ENCODE measurements at places on chromosomes 7 and 10.

- no peak for ATAC-seq
Measured at GRCh38 chr10:79342811-79343561, 4.3 kb upstream of the PPIF start.

- no peak for ATAC-seq
Measured at GRCh38 chr7:83613232-83613631, 35.7 kb downstream of the SEMA3E start.

DNA sequence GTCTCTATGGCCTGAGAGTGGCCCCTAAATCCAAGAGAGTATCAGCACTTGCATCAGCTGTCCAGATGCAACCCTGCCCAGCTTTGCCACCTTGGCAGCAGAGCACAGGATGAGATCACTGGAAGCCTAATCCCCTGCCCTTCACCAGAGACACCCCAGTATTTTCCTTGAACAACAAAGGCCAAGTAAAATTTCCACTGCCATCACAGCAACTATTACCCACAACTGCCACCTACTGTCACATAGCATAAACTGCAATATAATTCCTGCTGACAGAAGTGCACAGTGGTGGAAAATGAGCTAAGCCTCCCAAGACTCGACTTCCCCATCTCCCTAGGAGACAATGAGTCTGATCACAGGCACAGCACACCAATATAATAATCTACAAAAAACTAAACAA lies 462.8 kb upstream of the ZWINT start:
- ATAC-seq, result no peak

DNA sequence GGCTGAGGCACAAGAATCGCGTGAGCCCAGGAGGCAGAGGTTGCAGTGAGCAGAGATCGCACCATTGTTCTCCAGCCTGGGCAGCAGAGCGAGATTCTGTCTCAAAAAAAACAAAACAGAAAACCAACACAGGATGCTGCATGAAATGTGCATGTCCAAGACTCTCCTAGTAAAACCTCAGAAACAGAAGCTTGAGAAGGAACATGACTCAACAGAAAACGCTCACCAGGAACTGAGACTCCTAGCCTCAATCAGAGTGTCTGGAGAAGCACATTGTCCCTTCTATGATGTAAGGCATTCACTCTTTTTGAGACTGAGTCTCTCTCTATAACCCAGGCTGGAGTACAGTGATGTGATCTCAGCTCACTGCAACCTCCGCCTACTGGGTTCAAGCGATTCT lies 168.3 kb downstream of the MYOF start:
- no peak for ATAC-seq

- ATAC-seq, result peak; percentile 88
Measured at GRCh38 chr7:129271500-129272355, 46.9 kb downstream of the AHCYL2 start.

GRCh38 chr10:104456802-104457542 lies 103.3 kb downstream of the CFAP58 start:
- ATAC-seq, result no peak

GRCh38 chr7:36040679-36041078 lies 112.4 kb upstream of the EEPD1 start:
- ATAC-seq, result no peak

- peak; percentile 79 for ATAC-seq
Measured at GRCh38 chr7:143408686-143409561, at the start of gene EPHA1. TSS of gene EPHA1 (minus strand) at chr7:143408856. CDS start at chr7:143408805, 51 bp downstream.

GRCh38 chr10:47055386-47056246 lies 144.4 kb downstream of the PTPN20 start:
- ATAC-seq, result no peak

- ATAC-seq, result no peak
Measured at GRCh38 chr7:155458111-155458877, at the start of gene EN2. TSS of gene EN2 (plus strand) at chr7:155458129. CDS start at chr7:155458378, 249 bp downstream.

GRCh38 chr10:131310551-131311401 lies 745 bp downstream of the TCERG1L start:
- ATAC-seq, result no peak

DNA sequence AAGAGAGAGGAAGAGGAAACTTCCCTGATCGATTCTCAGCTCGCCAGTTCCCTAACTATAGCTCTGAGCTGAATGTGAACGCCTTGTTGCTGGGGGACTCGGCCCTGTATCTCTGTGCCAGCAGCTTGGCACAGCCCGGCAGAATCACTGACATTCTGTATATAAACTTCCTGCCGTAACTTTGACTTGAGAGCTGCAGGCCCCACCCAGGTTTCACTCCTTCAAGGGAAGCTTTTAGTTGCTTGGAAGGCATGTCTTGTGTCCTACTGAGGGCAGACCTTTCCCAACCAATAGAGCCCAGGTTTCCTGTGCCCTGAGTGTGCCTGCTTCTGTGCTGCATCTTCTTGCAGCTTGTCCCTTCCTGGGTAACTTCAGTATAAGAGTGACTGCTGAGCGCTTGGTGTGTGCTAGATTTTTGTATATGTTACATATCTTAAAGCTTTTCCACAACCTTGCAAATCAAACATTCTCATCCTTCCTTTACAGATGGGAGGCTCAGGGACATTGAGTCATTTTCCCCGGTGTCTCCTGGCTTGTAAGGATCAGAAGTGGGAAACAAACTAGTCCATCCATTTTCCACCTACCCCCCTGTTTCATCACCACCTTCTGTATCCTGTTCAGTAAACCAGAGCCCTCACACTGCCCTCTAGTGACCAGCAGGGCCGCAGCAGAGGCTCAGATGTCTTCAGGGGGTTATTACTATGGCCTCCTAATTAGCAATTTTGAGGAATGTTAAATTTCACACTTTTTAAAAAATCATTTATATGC lies 225.2 kb upstream of the PRSS58 start:
- peak; percentile 81 for ATAC-seq

DNA sequence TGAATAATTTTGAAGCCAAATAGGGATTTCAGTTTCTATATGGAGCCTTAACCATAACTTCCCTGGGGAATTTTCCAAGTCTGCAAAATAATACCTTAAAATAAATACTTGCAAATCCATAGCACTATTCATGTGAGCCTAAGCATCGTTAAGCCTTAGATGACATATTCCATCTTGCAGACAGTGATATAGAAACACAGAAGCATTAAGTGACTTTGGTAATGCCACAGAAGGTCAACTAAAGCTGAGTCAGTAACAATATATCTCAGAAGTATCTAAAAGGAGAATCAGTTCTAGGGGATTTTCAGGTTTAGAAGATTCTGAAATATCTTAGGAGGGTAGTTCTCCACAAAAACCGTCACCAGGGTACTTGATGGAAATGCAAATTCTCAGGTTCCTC lies 163.4 kb upstream of the COL1A2 start:
- ATAC-seq, result no peak

GRCh38 chr10:11300026-11300425 lies 282.4 kb downstream of the CELF2 start:
- no peak for ATAC-seq

DNA sequence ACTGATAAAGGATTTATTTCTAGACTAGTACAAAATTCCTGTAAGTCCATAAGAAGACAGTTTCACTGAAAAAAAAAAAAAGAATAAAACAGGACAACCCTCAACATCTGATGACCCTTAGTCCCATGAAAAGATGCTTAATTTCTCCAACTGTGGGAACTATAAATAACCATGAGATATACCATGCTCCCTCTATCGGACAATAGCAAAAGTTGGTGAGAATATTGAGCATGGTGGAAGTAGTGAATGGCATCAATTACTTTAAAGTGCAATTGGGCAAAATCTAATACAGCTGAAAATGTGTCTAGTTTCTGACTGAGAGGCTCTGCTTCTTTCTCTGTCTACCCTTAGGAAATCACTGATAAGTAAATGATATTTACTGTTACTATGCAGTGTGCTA lies 348.8 kb downstream of the SUGCT start:
- no peak for ATAC-seq

GRCh38 chr7:42120191-42120590 lies 116.8 kb downstream of the GLI3 start:
- ATAC-seq, result no peak

GRCh38 chr10:89151857-89152256 lies 55.3 kb downstream of the CH25H start:
- no peak for ATAC-seq

DNA sequence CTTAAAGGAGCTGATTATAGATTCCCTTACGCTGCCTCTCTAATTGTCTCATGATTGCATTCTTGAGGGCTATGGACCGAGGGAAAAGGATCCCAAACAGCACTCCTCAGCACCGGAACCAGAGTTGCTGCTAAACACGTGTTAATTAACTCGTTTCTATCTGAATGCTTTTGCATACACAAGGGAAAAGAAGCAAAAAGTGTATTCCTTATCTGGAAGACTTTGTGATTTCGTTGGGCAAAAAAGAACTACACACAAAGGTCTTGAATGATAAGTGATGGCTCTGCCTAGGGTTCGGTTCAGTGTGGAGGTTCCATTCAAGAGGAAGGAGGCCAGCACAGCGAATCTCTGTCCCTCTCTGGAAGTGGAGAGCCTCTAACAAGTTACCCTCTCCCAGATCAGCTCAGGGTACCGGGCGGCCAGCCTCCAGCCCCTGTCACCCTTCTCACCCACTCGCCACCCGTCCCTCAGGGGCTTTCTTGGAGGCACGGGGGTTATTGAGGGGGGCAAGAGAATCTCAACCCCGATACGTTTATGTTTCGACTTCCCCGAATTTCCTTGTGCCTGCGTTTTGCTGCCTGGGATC lies 515 bp upstream of the SLC4A2 start:
- no peak for ATAC-seq

DNA sequence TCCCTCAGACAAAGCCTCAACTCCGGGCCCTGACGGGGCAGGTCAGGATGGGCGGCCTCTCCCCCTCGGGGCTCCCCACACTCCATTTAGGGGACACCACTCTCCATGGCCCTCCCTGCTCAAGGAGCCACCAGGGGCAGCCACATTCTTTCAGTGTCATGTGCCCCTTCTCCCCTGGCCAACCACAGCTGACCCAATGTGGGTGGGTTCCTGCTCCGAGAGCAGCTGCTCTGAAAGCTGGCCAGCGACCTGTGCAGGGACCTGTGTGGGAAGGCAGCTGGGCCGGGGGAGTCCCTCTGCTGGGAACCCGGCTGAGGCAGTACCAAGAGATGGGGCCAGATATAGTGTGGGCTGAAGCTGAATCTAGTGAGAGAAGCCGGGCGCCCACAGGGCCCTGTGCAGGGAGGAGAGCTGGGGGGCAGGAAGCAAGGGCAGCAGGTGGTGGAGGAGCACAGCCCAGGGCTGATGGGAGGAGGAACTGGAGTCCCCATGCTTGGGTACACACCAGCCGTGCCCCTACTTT lies 40.6 kb upstream of the NPFFR1 start:
- ATAC-seq, result peak; percentile 36

DNA sequence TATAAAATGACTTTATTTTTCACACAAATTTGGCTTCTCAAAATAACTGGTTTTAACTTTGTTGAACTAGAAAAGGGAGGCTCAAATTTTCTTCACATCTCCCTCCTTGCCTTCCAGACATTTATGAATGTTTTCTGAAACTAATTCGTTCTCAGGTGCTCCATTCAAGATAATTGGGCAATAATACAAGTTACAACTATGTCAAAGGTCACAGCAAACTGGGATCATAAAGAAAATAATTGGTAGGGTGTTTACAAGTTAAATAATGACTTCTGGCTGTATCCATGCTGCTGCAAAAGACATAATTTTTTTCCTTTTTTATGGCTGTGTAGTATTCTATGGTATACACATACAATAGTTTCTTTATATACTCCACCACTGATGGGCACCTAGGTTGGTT lies 75.3 kb downstream of the MINPP1 start:
- no peak for ATAC-seq

- ATAC-seq, result no peak
Measured at GRCh38 chr10:75280236-75280635, 44.5 kb upstream of the COMTD1 start.

GRCh38 chr10:64619102-64619501 lies 1097.9 kb downstream of the REEP3 start:
- no peak for ATAC-seq

DNA sequence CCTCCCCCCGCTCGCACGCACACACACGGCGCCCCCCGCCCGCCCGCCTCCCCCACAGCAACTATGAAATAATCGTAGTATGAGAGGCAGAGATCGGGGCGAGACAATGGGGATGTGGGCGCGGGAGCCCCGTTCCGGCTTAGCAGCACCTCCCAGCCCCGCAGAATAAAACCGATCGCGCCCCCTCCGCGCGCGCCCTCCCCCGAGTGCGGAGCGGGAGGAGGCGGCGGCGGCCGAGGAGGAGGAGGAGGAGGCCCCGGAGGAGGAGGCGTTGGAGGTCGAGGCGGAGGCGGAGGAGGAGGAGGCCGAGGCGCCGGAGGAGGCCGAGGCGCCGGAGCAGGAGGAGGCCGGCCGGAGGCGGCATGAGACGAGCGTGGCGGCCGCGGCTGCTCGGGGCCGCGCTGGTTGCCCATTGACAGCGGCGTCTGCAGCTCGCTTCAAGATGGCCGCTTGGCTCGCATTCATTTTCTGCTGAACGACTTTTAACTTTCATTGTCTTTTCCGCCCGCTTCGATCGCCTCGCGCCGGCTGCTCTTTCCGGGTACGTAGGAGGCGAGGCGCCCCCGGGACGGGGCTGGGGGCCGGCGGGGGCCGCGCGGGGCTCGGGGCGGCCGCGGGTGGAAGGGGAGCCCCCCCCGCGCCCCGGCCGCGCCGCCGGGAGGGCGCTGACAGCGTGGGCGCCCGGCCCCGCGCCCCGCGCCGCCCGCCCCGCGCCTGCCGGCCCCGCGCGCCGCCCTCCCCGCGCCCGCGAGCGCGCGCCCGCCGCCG lies 441 bp downstream of the BMI1 start:
- peak; percentile 34 for ATAC-seq

DNA sequence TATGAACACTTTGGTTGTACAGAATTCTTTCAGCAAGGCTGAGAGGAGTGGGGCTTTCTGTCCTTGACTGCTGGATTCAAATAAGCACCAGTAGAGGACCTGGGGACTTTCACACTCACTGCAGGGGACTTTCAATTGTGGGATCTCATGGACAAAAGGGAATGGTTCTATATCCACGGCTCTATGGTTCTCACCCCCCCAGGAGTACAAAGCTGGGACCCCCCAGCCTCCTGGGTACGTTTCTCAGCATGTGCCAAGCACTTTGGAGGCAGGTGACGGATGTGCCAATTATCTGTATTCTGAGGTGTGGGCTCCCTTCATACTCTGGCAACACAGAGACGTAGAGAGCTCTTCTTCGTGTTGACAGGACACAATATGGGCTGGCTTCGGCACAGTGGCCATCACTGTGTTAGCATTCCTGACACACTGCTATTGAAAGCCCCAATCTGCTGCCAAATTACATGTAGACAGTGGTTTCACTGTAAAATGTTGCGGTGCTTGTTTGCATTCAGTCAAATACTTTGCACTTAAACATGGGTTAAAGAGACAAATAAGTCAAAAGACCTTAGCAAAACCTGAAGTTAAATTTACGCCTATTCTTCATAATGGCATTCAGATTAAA lies 92.7 kb upstream of the SAMD8 start:
- ATAC-seq, result no peak

DNA sequence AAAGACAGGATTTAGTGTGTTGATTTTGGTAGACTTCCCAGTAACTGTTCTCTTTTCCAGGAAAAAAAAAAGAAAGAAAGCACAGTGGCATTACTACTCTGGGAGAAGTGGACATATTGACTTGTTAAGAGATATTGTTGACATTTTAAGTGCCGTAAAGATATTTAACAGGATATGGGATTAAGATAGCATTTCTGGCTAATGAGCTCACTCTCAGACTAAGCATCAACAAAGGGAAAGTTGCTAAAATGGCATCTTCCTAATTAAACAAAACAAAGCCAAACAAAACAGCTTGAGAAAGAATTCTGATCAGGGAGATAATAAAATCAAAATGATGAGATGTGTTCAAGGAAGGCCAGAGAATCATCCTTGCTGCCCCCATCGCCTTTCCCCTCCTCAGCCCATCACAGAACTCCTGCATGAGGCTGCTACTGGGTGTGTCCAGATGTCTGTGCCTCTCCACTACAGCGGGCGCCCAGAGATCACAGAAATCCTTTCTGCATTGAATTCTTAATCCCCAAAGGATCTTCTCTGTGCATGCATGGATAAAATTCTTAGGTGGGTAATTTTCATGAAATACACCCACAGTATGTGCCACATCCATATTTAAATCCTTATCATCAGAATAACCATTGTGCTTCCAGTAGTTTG lies 270.5 kb downstream of the POU6F2 start:
- ATAC-seq, result no peak
